ENCODE measurements at places on chromosomes 7 and 10.

GRCh38 chr10:97463363-97464132 is 17.6 kb downstream of the ZDHHC16 start:
- peak; percentile 62 for DNase-seq

DNA sequence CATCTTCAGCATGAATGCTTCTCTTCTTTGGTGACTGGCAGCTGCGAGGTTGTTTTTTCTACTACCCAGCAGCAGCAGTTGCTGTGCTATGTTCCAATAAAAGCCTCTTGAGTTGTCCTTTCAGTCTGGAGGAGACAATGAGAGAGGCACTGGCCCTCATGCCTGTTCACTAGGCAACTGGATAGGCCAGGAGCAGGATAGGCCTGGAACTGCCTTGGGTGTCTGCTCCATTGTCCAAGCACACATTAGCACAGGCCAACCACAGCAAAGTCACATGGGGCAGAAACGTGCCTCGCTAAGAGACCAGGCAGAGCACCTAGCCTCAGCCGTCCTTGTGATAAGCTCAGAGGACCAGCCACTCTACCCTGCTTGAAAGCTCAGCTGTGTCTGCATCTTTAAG is 76.9 kb upstream of the PDCD4 start:
- DNase-seq, result no peak

DNA sequence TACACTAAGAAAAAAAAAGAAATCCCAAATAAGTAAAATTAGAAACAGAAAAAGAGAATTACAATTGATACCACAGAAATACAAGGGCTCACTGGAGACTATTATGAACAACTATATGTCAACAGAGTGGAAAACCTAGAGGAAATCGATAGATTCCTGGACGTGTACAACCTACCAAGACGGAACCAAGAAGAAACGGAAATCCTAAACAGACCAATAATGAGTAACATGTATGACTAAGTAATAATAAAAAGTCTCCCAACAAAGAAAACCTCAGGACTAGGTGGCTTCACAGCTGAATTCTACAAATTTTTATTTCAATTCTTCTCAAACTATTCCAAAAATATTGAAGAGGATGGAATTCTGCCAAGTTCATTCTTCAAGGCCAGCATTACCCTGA is 13.9 kb downstream of the DIP2C start:
- no peak for DNase-seq

- no peak for DNase-seq
Observed at GRCh38 chr10:33189363-33189762, 145.1 kb downstream of the NRP1 start.

GRCh38 chr10:73762915-73763314 is 18.7 kb downstream of the SEC24C start:
- no peak for DNase-seq

- peak; percentile 22 for DNase-seq
Observed at GRCh38 chr10:121928528-121928884, 675 bp upstream of the ATE1 start.

GRCh38 chr10:88186335-88186734 is 322.9 kb downstream of the PTEN start:
- DNase-seq, result peak; percentile 70
